ENCODE measurements at places on chromosomes 5 and 9.

GRCh38 chr9:94985649-94986048 lies 259.1 kb downstream of the AOPEP start:
- no peak for DNase-seq

- no peak for DNase-seq
These were observed 80.8 kb downstream of the NTRK2 start for GRCh38 chr9:84750152-84750865.

DNA sequence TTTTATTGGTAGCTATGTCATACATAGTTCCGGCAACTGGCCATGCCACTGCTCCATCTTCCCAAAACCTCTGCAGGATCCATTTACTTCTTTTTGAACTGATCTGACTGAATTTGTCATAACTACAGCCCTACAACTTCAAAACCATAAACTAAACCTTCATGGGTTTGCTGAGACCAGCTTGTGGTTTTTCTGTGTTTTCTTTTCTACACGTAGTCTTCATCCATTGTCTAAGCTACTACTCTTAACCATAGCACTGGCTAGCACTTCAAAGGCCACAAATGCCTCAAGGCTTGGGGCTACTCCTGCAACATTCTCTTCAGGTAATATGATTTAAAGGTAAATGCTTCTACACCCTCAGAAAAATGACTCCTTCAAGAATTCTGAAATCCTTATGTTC lies 9.0 kb upstream of the KIF2A start:
- no peak for DNase-seq

DNA sequence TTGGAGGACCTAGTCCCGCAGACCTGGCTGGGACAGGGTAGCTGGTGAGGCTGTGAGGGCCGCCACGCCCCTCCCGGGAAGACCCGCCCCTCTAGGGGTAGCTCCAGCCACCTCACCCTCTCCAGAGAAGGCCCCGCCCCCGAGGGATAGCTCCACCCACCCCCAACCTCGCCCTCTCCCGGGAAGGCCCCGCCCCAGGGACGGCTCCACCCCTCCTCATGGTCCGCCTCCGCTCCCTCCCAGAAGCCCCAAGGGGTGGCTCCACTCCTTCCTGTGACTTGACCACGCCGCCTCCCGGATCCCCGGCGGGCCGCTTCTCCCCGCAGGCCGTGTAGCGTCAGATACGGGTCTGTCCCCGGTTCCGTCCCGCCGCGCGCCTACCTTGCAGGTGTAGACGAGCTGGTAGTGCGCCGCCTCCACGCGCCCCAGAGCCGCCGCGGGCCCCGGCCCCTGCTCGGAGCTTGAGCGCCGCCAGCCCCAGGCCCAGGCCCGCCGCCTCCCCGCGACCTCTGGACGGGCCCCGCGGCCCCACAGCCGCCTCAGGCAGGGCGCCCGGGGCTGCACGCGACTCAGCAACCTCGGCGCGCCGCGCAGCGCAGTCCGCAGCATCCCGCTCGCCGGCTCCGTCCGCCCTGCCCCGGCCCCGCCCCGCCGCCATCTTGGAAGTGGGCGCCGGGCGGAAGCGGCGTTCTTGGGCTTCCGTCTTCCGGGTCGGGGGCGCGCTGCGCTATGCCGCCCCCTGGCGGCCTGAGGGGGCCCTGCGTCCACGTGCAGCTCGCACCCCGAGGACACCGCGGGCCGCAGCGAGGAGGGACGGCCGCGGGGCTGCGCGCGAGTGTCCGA lies at the start of gene DNLZ:
Gene DNLZ (minus strand): TSS at position 639 of the 843 bp plus-strand sequence. CDS start 30 bp downstream, at position 609.
- peak; percentile 99 for DNase-seq

- no peak for DNase-seq
These were observed 317.9 kb upstream of the MPDZ start for GRCh38 chr9:13597427-13597826.

GRCh38 chr9:137493364-137494103 lies 34.4 kb upstream of the NSMF start:
- DNase-seq = no peak

DNA sequence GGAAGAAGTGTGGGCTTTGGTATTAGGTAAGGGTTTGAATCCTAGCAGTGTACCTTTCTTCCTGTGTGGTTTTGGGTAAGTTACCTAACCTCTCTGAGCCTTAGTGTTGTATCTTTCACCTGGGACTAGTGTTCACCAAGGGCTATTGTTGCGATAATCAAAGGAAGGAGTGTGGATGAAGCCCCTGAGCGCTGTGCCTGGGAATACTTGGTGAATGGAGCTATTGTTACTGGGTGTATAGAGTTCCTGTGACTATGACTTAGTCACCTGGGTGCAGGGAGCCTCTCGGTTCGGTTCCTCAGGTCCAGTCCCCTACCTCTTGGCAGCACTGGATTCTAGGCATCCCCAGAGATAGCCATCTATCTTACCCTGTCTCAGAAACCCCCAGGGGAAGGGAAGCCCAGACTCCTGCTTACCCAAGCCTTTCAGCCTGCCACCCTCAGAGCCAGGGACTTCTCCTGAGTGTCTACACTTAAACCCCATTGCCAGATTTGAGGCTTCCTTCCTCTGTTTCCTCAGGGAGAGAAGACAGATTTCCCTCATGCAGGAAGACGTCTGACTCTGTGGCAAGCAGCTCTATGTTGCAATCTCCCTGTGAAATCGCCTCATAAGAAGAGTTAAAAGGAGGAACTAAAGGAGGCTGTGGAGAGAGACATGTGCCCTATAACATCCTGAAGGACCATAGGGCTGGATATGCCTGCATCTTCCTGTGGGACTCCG lies 181.0 kb upstream of the PITX1 start:
- DNase-seq = no peak

DNA sequence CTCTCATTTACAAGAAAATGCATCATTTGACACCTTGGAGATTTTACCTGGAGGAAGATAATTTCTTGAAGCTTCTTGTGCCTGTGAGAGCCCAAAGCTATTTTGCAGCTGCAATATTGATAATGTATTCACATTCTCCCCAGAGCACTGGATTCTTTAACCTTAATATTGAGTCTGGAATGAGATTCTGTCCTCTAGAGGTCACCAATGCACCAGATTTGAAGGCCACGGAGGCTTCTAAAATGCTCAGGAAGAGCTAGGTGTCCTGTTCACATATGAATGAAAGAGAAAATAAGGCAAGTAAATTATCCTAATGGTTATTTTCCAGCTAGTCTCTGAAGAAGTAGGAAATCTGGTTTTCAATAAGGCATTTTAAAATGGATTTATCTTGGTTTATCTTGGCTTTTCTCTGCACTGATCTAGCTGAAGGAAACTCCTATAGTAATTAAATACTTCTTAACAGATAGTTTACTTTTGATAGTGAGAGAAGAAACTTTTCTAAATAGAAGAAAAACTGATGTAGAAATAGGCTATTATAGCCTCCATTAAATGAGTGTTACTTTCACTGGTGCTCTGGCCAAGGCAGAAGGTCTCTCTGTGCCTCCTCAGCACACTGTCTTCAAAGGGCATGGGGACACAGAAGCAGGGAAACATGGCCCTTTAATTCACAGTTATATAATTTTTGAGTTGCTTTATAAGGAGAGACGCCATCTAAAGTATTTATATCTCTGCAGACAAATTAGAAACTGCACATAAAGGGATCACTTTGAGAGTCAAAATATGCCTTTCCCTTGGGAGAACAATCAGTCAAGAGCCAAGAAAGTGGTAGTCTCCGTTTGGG lies 297.0 kb upstream of the ACTBL2 start:
- peak; percentile 32 for DNase-seq

GRCh38 chr5:96835791-96836191 lies 28.0 kb upstream of the ERAP1 start:
- DNase-seq = no peak

GRCh38 chr9:107489687-107490605 lies at the start of gene KLF4:
TSS of gene KLF4 (minus strand) at chr9:107489769. CDS start at chr9:107489172, 597 bp downstream.
- peak; percentile 92 for DNase-seq

DNA sequence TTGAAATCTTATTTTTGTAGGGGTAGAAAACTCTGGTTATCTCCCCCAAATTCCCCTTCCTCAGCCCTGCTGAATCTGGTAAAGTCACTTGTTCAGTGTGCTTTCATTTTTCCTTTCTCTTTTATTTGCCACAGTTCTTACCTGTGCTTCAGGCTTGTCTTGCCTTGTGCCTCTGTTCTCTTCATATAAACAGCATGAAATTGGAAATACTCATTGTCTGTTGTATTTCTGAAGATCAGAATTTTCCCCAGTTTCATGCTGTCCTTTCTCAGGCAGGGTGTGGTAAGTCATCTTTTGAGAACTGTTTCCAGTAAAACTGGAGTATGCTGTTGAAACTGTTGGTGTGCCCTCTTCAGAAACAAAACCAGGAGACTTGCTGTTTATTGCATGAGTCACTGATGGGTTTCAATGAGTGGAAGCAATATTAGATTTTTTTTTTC lies 7.0 kb downstream of the PAM start:
- no peak for DNase-seq

DNA sequence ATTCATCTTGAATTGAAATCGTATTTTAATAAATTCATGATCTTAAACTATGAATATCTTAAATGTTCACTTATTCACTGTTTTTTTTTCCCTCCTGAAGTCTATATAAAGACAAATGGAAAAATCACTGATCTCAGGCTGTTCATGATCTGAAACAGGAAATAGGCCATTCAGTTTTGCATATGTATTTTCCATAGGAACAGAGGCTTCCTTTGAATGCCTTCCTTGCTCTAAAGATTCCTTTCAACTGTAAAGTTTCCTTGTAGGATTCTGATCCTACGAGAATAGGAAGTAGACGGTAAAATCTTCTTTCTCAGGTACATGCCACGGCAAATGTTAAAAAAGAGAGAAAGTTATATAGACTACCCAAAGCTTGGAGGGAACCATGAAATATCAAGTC lies 194.4 kb upstream of the PPP1R2B start:
- no peak for DNase-seq

GRCh38 chr5:17412760-17413671 lies 85.0 kb upstream of the TAF11L2 start:
- no peak for DNase-seq

- DNase-seq = peak; percentile 48
These were observed 413 bp downstream of the JADE2 start for GRCh38 chr5:134525683-134526482.

GRCh38 chr9:106752581-106752980 lies 110.4 kb upstream of the ZNF462 start:
- no peak for DNase-seq

DNA sequence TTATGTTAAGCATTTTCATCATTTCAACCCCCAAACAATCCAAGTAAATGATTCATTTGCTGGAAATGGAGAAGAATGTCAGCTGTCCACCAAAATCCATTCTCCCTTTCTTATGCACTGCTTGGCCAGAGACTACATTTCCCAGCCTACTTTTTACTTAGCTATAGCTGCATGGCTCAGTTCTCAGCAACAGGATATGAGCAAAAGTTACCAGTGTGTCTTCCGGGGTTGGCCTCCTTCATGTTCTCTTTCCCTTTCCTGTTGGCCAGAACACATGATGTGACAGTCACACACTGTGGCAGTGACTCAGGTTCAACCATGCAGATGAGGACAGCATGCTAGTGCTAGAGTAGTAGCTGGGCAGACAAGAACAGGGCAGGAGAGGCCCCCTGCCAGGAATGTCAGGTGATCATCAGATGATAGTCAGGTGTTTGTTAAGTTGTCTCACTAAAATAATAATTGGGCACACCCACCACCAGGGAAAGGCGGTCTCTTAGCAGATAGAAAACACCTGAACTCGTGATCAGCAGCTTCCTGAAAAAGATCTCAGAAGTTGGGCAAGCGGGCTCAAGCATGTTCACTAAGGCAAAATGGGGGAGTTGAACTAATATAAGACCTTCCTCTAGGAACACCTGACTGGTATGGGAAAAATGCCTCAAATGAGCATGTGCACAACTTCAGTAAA lies 12.2 kb downstream of the GPR150 start:
- no peak for DNase-seq

GRCh38 chr9:78605041-78606000 lies 308.4 kb downstream of the PSAT1 start:
- DNase-seq = no peak

DNA sequence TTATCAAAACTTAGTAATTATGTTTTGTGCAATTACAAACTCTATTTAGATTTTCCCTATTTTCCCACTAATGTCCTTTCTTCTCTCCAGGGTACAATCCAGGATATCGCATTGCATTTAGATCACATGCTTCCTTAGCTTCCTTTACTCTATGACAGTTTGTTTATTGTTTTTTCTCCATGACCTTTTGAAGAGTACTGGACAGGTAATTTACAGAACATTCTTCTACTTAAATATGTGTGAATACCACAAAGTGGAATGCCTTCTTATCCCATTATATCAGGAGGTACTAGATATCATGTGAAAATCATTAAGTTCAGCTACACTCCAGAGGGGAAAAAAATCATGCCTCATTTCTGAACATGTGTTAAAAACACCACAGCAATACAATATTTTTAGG lies 776.6 kb upstream of the CDH9 start:
- DNase-seq = no peak

DNA sequence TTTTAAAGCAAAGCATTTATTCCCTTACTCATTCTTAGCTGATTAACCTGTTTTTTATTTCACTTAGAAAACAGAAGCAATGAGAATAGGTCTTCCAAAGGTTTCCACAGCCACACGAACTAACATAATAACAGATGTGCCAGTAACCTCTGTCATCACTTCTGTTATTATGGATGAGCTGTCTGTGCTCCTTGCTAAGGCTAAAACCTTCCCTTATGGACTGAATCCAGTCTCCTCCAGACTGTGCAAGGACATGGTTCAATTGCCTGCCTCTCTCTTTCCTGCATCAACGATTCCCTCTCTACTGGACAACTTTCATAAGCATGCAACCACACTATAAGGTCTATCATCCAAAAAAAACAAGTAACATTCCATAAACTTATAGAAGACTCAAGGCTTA lies 1446.2 kb downstream of the MAT2B start:
- DNase-seq = no peak

DNA sequence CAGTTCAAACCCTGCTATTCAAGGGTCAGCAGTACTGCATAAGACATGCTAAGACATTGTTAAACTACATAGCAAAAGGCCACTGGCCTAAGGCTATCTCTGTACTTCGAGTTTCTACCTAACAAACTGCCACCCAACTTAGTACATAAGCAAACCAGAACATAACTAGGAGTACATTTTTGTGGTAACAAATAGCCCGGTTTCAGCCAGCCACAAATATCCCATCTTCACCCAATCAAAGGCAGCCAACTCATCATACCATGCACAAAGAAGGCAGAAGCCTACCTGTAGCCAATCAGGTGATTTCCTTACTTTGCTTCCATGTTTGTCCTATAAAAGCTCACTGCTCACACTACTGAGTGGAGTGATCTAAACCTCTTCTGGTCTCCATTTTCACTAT lies 201.4 kb downstream of the SMARCA2 start:
- no peak for DNase-seq

GRCh38 chr5:100768221-100768620 lies 134.9 kb downstream of the ST8SIA4 start:
- DNase-seq = no peak

DNA sequence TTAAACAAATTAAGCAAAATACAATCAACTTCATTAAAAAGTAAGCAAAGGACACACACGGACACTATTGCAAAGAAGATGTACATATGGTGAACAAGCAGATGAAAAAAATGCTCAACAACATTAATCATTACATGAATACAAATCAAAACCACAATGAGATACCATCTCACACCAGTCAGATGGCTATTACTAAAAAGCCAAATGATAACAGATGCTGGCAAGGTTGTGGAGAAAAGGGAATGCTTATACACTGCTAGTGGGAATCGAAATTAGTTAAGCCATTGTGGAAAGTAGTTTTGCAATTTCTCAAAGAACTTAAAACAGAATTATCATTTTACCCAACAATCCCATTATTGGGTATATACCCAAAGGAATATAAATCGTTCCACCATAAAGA lies 636.2 kb upstream of the ST8SIA4 start:
- no peak for DNase-seq
